ENCODE measurements at places on chromosomes 13 and 19.

- DNase-seq = no peak
These were observed 9.7 kb upstream of the ATP1A3 start for GRCh38 chr19:42003506-42004294.

GRCh38 chr13:101942038-101942437 lies 459.8 kb downstream of the FGF14 start:
- DNase-seq = no peak

DNA sequence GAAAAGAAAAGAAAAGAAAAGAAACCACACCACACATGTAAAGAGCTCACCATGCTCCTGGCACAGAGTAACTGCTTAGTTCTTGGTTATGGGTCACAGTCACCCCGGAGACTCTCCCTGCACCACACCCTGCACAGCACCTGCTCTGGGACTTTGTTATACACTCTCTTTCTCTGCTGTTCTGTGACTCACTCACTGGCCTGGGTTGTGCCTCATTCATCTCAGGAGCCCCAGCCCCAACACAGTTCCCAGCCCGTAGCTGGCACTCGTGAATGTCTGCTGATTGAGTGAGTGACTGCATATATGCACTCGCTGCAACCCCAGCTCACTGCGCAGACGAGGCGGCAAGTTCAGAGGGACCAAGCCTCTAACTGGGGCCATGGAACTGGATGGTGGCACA lies 22.9 kb upstream of the ZNF507 start:
- DNase-seq = no peak

DNA sequence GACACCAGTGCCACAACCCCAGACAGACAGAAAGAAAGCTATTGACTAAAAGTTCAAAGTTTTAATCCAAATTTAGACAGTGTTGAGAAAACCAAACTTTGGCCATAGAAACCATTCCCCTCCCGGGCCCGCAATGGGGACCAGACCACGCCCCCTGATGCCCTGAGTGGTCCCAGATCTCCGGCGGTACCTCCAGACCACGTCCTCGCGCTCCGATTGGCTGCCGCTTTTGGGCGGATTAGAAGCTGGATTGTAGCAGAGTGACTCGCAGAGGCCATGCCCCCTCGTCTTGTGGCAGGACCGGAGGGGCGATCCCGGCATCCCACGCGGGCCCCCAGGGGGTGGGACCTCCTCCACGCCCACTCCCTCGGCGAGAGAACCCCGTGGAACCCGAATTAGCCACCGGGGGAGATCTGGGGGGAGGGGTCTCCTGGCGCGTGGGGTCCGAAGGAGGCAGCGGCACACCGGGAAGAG lies 797 bp upstream of the HSD17B14 start:
- peak; percentile 85 for DNase-seq

- no peak for DNase-seq
These were observed 9.2 kb downstream of the JOSD2 start for GRCh38 chr19:50501568-50502475.

DNA sequence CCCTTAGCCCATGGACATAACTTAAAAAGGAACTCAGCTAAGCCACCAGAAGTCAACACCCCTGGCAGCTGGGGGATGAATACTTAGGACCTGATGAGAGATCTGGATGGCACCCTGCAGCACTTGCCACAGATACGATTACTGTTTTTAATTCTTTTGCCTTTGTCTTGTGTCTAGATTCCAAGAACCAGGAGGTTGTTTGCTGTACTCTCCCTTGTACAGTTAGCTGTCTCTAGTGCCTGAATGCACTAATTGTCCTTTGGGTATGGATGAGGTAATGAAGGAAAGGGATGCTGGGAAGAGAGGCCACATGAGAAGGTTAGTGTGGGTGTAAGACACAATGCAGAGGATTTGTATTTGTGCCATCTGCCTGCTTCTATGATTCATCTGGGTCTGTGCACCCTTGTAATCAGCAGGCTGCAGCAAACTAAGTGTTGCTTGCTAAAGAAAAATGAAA lies 385.8 kb downstream of the KCNRG start:
- DNase-seq = no peak

- no peak for DNase-seq
These were observed 656.6 kb downstream of the TBC1D4 start for GRCh38 chr13:74825152-74825937.

DNA sequence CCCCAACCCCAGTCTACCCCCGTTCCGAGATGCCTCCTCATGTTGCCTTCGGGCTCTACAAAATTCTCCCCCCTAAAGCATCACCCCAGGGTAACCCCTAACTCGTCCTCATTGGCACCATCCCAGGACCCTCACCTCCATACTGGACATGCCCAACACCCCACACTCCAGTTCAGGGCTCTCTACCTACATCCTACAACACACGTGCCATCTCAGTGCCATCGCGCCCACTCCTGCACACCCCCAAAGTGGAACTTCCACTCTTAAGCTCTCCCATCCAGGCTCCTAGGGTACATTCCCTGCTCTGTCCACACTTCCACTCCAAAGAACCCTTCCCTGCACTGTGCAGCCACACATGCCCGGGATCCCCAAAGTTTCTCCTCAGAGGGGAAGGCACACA lies 827 bp upstream of the FKRP start:
- DNase-seq = no peak

DNA sequence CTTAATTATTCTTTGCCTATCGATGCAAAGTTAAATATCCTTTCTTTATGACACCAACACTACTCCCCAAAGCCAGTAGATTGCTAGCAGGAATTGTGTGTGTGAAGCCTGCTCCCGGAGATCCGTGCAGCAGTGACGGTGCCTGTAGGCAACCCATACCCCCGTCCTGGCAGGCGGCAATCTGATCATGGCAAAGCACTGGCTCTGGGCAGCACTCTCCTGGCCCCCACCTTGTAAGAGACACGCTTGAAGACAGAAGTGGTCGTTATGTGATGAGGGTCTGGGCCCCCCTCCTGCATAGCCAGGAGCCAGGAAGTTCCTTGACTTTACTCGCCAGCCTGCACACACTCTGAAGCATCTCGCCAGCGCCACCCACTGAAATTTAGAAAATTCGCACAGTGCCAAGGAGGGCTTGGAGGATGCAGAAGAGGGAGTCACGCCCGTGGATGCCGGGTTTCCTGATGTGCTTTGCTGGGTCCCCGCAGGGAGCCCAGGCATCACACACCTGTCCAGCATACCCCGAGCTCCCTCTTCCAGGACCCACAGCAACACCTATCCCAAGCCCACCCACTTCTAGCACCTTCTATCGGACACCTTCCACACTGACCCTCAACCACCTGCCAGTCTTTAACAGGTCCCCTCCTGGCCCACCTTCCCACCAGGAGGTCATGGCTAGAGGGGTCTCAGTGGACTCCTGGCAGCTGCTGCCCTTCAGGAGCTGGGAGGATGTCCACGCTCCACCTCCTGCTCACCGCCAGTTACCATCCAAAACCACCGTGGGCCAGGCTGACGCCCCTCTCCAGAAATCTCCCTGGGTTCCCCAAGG lies 54.5 kb downstream of the CEBPG start:
- DNase-seq = no peak

- DNase-seq = no peak
These were observed 61.6 kb upstream of the ZNF599 start for GRCh38 chr19:34834472-34835061.

- DNase-seq = no peak
These were observed 1884.3 kb upstream of the PCDH20 start for GRCh38 chr13:63299866-63300394.

GRCh38 chr19:41542622-41543021 lies 33.3 kb upstream of the CEACAM21 start:
- DNase-seq = no peak

- no peak for DNase-seq
These were observed 224.8 kb downstream of the NHLRC3 start for GRCh38 chr13:39263033-39263432.

DNA sequence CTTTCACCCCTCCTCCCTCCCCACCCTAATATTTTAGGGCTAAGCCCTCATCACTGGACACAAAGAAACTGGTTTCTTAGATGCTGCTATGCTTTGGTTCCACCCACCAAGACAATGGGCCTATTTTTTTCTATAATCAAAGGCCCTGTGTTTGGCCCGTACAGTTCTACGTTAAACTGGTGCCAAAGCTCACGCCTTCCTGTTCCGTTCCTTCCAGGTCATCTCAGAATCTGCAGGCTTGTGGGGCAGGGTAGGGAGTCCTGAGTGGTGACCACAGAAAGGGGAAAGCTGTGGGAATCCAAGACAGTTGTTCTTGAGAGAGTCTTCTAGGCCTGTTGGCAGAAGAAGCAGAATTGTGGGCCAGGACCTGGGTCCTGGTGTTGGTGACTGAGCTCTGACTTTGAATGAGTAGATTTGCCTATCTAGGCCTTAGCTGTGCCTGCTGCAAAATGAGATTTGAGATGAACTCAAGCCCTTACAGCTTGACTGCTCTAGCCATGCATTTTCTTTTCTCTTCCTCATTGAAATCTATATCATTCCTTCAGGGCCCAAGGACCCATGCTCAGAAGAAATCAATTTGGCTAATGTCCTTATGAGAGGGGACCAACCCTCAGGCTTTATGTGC lies 19.1 kb upstream of the CXCL17 start:
- no peak for DNase-seq

- no peak for DNase-seq
These were observed 2.5 kb downstream of the KLF2 start for GRCh38 chr19:16327169-16327475.

DNA sequence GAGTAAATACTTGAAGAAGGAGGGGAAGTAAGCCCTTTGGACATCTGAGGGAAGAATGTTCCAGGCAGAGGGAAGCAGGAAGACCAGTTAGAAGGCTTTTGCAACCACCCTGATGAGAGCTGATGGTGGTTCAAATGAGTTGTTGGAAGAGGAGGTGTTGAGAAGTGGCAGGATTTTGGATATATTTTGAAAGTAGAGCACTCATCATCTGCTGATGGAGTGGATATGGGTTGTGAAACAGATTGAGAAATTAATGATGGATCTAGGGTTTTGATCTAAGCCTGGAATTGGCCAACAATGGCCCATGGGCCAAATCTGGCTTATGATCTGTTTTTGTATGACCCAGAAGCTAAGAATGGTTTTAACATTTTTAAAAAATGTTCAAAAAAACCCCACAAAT lies 230.7 kb downstream of the NDFIP2 start:
- no peak for DNase-seq

DNA sequence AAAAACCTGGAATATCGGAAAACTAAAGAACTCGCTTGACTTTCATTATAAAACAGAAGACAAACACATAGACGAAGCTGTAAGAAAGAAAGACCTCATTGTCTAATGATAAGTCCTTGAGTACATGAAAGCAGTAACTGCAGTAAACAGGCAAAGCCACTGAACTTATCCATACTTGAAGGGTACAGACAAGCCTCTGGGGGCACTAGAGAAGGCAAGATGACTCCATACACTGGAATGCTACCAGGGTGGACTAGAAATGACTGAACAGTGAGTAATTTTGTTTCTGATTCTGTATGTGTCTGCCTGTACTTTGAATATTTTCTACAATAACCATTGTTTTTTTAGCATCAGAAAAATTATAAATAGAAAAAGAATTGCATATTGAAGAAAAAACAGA lies 507.9 kb downstream of the UQCRFS1 start:
- no peak for DNase-seq

- DNase-seq = no peak
These were observed 778.8 kb upstream of the SLITRK5 start for GRCh38 chr13:86892330-86892729.

- DNase-seq = no peak
These were observed at the start of gene NKPD1 for GRCh38 chr19:45160870-45161737. TSS of gene NKPD1 (minus strand) at chr19:45160982. CDS start at chr19:45160150, 832 bp downstream.

- DNase-seq = no peak
These were observed 249.6 kb downstream of the ENOX1 start for GRCh38 chr13:43537124-43537523.

GRCh38 chr19:6071875-6072274 lies 38.4 kb downstream of the RFX2 start:
- DNase-seq = no peak

GRCh38 chr19:31438401-31439269 lies 89.4 kb upstream of the TSHZ3 start:
- no peak for DNase-seq

DNA sequence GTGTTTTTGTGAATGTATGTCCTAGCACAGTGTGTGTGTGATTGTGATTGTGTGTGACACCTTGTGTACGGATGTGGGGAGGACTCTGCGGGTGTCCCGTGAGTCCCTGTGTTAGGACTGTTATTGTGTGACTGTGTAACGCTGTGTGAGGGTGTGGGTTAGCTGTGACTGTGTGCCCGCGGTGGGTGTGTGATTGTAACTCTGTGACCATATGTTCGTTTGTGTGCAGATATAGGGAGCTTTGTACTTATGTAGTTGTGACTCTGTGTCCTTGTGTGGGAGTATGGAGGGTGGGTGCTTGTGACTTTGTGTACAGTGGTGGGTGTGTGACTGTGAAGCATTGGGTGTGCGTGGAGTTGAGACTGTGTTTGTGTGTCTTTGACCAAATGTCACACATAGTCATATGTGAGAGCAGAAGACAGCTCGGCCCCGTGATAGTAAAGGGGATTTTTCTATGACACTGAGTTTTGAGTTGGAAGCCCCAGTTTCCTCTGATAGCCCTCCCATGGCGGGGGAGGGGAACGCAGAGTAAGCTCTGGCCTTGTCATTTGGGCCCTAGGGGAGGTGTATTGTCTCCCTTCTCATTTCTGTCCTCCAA lies 949 bp upstream of the ZNF260 start:
- peak; percentile 51 for DNase-seq

DNA sequence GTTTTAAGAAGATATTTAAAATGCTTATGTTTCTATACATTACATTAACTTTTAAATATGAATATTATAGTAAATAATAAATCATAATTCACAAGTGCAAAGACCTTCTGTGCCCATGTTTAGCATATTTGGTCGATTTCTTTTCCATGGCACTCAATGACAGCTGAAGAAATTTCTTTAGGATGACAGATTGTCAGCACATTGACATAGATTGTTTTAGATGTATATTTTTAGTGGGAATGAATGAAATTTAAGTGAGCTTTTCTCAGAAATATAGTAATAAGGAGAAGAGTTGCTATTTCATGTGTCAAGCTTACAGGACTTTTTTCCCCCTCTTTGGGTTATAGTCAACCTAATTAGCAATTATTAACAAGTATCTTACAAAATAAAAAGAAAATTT lies 256.5 kb downstream of the SHISA2 start:
- no peak for DNase-seq

DNA sequence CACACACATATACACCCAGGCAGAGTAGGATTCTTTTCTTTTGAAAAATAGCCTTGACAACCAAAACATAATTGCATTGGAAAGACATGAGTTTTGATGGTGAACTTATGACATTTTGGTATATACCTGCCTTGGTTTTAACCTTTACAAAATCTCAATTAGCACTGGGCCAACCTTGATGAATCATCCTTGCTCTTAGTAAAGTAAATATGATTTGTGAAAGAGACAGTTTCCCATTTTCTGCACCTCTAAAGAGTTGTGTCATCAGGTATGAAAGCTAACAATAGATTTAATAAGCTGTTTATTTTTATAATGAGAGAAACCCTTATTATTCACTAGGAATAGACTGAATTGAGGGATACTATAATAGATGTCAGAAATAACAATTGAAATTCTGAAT lies 15.7 kb upstream of the ENOX1 start:
- no peak for DNase-seq

- DNase-seq = no peak
These were observed 1072.4 kb downstream of the EFNB2 start for GRCh38 chr13:105463011-105463501.
